ENCODE measurements at places on chromosomes 3 and 15.
A peak's percentile ranks its signal among the peaks of the same experiment; 100 is the strongest.

GRCh38 chr3:28900301-28900700 lies 380.6 kb upstream of the RBMS3 start:
- no peak for DNase-seq

DNA sequence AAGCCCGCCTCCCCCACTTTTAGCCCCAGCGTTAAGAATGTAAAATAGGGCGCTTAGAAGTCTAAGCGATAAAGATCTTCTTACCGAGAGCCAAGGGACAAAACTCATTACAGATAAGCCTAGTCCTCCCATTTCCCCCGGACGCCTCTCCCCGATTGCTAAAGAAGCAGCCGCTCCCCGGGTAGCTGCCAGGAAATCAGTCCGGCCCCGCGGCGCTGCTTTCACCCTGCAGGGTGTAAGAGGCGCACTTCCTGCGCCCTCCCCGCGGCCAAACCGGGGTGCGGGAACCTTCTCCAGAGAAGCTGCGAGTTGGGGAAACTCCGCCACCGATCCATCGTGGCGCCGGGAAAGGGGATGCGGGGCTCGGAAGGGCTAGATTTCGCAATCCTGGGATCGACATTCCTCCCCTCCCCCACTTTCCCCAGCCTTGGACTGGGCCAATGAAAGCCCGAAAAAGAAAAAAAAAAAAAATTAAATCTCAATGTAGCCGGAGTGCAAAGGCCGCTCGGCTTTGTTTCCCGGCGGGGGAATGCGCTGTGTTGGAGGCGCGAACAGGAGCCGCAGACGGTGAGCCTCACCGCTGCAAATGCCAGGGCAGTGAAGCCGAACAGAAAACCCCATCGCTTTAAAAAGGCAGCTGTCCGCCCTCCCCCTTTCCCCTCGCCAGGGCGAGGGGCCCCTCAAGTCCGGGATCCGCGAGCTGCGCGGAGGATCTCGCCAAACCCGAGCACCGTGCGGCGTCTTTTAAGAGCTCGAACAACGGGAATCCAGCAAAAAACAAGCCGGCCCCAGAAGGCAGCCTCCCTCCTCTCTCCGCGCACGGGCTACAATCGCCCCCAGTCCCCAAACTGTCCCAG lies 626 bp upstream of the PTPRG start:
- peak; percentile 36 for DNase-seq

DNA sequence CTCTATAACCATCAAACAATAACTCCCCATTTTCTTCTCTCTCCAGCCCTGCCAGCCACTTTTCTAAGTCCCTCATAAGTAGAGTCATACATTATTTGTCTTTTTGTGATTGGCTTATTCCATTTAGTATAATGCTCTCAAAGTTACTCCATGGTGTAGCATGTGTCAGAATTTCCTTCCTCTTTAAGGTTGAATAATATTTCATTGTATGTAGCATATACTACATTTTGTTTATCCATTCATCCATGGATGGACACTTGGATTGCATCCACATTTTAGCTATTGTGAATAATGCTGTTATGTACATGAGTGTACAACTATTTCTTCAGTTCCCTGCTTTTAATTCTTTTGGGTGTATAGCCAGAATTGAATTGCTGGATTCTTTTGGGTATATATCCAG lies 138.4 kb downstream of the ATG7 start:
- no peak for DNase-seq

DNA sequence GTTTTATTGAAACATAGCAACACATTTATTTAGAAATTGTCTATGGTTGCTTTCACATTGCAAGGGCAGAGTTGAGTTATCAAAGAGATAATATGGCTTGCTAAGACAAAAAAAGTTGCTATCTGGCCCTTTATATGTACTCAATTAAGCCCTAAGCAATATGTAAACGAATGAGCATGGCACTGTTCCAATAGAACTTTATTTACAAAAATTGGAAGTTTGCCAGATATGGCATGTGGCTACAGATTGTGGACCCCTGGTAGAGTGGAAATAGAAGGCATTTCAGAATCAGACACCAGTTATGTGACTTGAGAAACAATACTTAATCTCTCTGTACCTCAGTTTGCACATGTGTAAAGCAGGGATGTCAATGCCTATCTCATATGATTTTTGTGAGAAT lies 515.6 kb upstream of the SGO1 start:
- no peak for DNase-seq

DNA sequence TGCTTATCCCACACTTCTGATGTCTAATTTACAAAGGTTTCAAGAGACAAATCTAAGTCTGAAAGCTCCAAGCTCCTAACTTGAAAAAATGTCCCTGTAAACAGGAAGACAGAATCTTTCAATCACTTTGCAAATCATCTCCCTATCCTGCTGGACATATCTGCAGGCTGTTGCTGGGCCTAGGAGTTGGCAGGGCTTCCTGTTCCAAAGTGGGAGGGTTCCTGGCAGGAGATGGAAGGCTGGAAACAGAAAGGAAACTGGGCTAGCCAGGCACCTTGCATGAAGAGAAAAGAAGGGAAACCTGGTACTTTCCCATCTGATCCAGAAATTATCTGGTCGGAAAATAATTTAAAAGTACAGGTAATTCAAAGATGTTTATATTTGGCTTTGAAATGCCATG lies 227.3 kb upstream of the IL12A start:
- no peak for DNase-seq

- no peak for DNase-seq
Measured at GRCh38 chr3:138188013-138188730, 1.1 kb downstream of the ARMC8 start.

All from Calu3 (cell line).